ENCODE measurements at places on chromosomes 16 and 17.

DNA sequence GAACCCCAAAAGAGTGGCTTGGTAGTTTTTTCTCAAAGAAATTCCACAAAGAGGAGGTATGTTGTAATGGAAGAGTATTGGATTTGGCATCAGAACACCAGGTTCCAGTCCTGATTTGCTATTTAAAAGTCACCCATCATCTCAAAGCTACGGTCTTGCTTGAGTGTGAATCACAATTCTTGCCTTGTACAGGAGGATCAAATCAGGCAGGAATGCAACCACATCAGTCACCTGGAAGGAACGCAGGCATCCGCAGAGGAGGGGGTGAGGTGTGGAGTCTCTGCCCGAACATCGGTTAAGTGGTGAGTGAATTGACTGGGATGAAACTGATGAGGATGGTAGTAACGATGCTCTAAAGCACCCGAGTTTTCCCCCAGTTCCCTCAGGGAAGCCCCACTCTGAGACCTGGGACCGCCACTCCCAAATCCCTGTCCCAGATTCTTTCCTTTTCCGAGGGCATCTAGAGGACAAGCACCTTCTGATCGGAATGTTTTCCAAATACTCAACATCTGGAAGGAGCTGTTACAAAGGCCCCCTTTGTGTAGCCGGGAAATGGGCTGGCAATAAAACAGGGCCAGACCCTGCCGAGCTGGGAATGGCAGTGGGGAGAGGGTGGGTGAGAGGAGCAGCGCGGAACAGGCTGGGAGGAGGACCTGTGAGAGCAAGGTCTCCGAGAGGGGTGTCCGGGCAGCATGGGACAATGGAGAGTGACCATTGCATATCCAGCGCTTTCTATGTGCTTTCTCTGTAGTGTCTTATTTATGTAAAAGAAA, 469.6 kb downstream of the SLC39A11 start:
- DNase-seq: no peak

DNA sequence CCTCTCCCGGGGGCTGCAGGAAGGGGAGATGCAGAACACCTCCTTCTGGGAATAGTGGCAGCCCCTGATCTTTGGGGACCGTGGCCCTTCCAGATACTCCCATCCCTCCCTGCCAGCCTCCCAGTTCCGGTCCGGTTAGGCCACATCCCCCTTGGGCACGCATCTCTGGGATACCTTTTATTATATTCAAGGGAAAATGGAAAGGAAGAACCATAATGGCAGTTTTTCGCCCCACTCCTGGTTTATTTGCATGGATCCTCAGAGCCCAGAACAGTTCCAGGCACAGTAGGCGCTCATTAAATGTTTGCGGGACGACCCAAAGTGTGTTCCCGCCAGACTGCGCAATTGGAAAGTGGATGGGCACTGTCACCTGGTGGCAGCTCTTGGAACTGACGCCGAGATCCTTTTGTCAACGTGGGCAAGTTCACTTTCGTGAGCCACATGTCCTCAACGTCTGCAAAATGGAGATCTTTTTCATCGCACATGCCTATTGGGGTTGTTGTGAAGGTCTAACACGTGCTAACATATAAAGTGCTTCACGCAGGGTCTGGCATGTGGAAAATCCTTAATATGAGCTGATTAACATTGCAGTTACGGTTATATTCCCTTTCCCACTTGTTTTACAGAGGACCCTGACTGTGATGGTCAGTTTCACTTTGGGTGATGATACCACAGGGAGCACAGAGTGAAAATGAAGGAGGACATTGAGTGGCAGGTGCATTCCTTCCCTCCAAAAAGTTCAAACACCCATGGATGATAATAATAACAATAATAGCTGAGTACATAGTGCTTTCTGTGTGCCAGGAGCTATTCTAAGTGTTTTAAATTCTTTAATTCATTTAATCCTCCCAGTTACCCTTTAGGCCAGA, 1.7 kb upstream of the GPRC5B start:
- DNase-seq: peak; percentile 85

DNA sequence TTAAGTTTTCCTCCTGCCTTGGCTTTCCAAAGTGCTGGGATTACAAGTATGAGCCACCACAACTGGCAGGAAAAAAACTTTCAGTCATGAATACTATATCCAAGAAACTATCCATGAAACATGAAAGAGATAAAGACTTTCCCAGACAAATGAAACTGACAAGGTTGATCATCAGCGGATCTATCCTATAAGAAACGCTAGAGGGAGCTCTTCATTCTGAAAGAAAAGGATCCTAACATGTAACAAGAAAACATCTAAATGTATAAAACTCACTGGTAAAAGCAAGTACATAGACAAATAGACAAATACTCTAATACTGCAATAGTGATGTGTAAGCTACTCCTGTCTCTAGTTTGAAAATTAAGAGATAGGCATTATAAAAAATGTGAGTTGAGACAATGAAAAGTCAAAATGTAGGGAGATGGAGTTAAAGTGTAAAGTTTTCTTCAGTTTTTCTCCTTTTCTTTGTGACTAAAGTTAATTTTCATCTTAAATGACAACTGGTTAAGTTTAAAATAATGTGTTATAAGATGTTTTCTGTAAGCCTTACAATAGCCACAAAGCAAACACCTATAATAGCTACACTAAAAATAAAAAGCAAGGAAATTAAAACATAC, 79.6 kb upstream of the TEKT1 start:
- DNase-seq: peak; percentile 68

- peak; percentile 88 for DNase-seq
Observed at GRCh38 chr17:74430706-74431567, 951 bp upstream of the GPRC5C start.

GRCh38 chr17:73446617-73447016, 134.8 kb upstream of the CDC42EP4 start:
- no peak for DNase-seq

- DNase-seq: no peak
Observed at GRCh38 chr17:31415004-31415454, 23.6 kb downstream of the RAB11FIP4 start.

DNA sequence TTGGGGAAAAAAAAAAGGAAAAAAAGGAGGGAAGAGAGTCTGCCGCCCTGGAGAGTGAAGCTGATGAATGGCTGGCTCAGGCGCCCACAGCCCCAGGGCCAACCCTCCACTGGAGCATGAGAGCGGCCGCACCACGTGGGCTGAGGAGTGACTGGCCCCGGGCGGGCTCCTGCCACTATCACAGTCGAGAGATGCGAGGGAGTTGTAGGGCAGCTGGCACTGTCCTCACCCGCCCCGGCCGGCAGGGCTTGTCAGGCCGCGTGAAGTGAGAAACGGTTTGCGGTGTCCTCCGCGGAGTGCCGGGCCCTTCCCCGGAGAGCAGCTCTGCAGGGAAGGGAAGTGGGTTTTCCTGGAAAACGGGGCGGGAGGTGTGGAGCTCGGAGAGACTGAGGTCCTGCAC, 45.9 kb downstream of the JPH3 start:
- DNase-seq: no peak

All from fibroblast of pulmonary artery (primary cell).